Esophagus muscularis mucosa (tissue), 4 donors: ENCODE measurements at places on chromosomes 12 and 14. TPM values are rescaled to one million over a fixed set of nuclear protein-coding genes. Genes with fewer than 3 reads are reported as not detected.
A peak's percentile ranks its signal among the peaks of the same experiment; 100 is the strongest.

DNA sequence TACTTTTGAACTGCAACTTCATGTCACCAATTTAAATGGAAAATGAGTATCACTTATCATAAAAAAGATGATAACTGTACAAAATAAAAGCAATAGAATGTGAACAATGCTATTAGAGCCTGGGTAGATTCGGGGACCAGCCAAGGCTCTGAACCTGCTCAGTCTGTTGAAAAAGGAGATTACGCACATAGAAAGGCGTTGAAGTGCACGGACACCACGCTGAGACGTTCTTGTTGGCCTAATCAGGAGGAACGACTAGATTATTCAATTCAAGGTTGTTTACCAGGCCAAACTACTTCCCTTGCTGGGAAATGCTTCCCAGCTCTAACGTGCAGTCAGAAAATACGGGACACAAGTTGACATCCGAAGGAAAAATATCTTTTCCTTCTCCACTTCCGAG, 23.5 kb upstream of the BDKRB1 start:
- H3K36me3 ChIP-seq, result no peaks in the 10 kb centered on the region
- no peak for DNase-seq
- no peaks in the 10 kb centered on the region for H3K27me3 ChIP-seq
- H3K4me1 ChIP-seq, result peaks cover 29% of the 10 kb centered on the region
- H3K27ac ChIP-seq, result no peak overlapping the region
- no peak overlapping the region for H3K4me3 ChIP-seq

DNA sequence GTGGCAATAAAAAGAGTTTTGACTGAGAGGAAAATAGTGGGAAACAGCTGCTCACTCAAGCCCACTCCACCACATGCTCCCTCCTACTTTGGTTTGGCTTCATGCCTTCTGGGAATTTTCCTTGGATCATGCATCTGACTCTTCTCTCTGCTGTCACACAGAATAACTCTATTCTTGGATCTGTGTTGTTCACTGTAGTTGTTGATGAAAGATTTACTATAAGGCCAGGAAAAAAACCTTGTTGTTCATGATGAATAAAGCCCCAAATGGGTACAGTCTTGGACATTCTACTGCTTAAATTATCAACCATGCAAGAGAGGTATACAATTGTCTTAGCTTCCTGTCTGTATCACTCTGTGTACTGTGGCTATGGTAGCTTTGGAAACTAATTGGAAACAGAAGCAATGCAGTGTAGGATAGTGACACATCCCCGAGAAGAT, 70.5 kb downstream of the TMX1 start:
- no peaks in the 10 kb centered on the region for H3K27me3 ChIP-seq
- no peak overlapping the region for H3K4me3 ChIP-seq
- no peak overlapping the region for H3K27ac ChIP-seq
- peaks cover 18% of the 10 kb centered on the region for H3K4me1 ChIP-seq
- DNase-seq, result peak; percentile 82

DNA sequence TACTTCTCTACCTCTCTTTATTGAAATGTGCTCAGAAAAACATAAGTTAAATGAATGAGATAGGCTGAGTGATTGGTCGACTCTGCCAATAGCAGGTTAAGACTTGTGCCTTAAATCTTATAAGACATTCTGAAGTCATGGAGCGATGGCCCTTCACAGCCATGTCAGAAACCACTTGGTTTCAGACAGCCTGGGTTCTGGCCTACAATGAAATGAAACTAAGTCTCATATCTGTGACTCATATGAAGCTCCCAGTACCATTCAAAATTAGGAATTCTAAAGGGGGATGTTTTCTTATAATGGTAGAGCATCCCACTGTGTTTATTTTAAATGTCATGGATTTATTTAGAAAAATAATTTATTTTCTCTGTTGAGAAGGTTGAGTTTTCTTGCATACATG, 42.6 kb downstream of the PLXNC1 start:
- DNase-seq, result no peak
- no peak overlapping the region for H3K4me3 ChIP-seq
- no peak overlapping the region for H3K27ac ChIP-seq
- H3K4me1 ChIP-seq, result peaks cover 4% of the 10 kb centered on the region
- no peaks in the 10 kb centered on the region for H3K36me3 ChIP-seq

GRCh38 chr12:121576851-121577391, 3.9 kb downstream of the KDM2B start:
- peak overlapping the region; percentile 91 for H3K27ac ChIP-seq
- no peaks in the 10 kb centered on the region for H3K27me3 ChIP-seq
- no peak for DNase-seq
- no peaks in the 10 kb centered on the region for H3K36me3 ChIP-seq
- H3K4me1 ChIP-seq, result peaks cover 36% of the 10 kb centered on the region
- H3K4me3 ChIP-seq, result no peak overlapping the region

DNA sequence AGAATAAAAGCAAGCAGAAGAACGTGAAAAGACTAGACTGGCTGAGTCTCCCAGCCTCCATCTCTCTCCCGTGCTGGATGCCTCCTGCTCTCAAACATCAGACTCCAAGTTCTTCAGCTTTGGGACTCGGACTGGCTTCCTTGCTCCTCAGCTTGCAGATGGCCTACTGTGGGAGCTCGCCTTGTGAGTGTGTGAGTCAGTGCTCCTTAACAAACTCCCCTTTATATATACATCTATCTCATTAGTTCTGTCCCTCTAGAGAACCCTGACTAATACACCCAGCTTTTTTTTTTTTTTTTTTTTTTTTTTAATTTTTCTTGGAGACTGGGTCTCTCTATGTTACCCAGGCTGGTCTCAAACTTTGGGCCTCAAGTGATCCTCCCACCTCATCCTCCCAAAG, 46.9 kb downstream of the ACTN1 start:
- H3K4me3 ChIP-seq, result peak overlapping the region; percentile 9
- H3K27me3 ChIP-seq, result no peaks in the 10 kb centered on the region
- H3K27ac ChIP-seq, result peak overlapping the region; percentile 97
- H3K36me3 ChIP-seq, result no peaks in the 10 kb centered on the region
- peaks cover 100% of the 10 kb centered on the region for H3K4me1 ChIP-seq

DNA sequence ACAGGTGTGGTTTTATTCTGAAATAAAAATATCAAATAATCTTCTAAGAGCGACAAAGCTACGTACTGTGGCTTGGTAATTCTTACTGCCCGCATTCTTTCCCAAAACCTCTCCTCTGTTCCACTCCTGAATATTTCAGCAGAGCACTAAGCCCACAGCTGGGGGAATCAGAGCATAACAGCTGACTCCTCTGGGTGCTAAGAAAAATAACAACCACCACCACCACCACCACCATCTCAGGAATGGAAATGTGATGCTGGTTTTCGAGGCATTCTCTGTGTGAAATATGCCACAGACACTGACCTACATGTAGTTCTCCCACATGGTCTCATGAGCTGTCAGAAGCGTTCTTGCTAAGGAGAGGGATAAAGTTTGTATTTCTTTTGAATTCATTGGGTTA, 183.7 kb downstream of the BMP4 start:
- H3K36me3 ChIP-seq, result no peaks in the 10 kb centered on the region
- H3K4me1 ChIP-seq, result no peaks in the 10 kb centered on the region
- DNase-seq, result no peak
- H3K27ac ChIP-seq, result no peak overlapping the region
- H3K4me3 ChIP-seq, result no peak overlapping the region
- no peaks in the 10 kb centered on the region for H3K27me3 ChIP-seq

DNA sequence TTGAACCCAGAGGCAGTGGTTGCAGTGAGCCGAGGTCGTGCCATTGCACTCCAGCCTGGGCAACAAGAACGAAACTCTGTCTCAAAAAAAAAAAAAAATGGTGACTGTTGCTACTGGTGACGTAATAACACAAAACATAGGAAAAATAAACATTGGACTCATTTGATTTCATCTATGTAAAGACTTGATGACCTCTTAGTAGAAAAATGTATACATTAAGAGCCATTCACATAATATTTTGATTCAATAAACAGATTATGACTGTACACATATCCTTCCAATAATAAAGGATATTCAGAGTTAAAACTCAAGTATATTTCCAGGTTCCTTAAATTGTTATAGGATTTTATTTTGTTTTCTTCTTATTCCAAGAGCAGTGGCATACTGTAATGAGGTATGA, 65.7 kb upstream of the AEBP2 start:
- peaks cover 12% of the 10 kb centered on the region for H3K4me1 ChIP-seq
- peaks cover 42% of the 10 kb centered on the region for H3K36me3 ChIP-seq
- no peak for DNase-seq
- no peak overlapping the region for H3K27ac ChIP-seq
- no peak overlapping the region for H3K4me3 ChIP-seq
- H3K27me3 ChIP-seq, result no peaks in the 10 kb centered on the region

- no peak overlapping the region for H3K4me3 ChIP-seq
- no peak overlapping the region for H3K27ac ChIP-seq
- no peaks in the 10 kb centered on the region for H3K4me1 ChIP-seq
- H3K27me3 ChIP-seq, result no peaks in the 10 kb centered on the region
- no peak for DNase-seq
Measured at GRCh38 chr12:83210933-83211332, 524.2 kb downstream of the TMTC2 start.

DNA sequence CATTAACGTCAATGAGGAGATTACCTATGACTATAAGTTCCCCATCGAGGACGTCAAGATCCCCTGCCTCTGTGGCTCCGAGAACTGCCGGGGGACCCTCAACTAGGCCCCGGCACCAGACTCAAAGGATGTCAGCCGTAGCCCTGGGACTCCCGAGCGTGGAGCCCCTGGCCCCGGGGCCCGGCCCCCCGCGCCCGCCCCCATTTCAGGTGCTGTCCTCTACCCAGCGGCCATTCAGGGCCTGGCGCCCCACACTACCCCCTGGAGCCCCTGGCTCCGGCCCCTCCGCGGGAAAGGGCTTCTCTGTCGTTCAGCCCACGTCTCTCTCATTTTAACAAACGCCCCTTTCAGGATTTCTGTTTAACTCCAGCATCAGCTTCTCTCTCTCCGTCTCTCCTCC, 26.3 kb downstream of the SETD1B start:
- H3K36me3 ChIP-seq, result peaks cover 78% of the 10 kb centered on the region
- no peak overlapping the region for H3K4me3 ChIP-seq
- H3K27ac ChIP-seq, result no peak overlapping the region
- H3K4me1 ChIP-seq, result peaks cover 9% of the 10 kb centered on the region
- no peaks in the 10 kb centered on the region for H3K27me3 ChIP-seq
- no peak for DNase-seq

GRCh38 chr14:20614038-20614840, 23.1 kb upstream of the RNASE12 start:
- H3K36me3 ChIP-seq, result no peaks in the 10 kb centered on the region
- DNase-seq, result no peak
- peak overlapping the region; percentile 51 for H3K4me3 ChIP-seq
- H3K27me3 ChIP-seq, result no peaks in the 10 kb centered on the region
- peak overlapping the region; percentile 80 for H3K27ac ChIP-seq

DNA sequence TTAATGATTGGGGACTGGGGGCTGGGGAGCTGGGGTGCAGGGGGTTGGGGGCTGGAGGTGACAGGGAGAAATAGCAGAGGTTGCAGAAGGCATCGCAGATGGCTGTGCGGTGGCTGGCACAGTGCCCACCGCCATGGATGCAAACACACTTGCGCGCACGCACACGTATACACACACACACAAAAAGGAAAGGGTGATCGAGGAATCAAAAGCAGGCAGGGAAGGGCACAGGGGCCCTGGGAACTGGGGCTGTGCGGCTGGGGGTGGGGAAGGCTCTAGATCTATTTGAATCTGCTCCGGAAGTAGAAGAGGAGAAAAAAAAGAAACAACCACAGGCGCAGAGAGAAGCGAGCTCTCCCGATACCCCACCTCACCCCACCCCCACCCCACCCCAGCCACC, 39.4 kb downstream of the ZFHX2 start:
- H3K27me3 ChIP-seq, result no peaks in the 10 kb centered on the region
- H3K36me3 ChIP-seq, result no peaks in the 10 kb centered on the region
- H3K4me3 ChIP-seq, result peak overlapping the region; percentile 30
- no peaks in the 10 kb centered on the region for H3K4me1 ChIP-seq
- no peak overlapping the region for H3K27ac ChIP-seq

- H3K36me3 ChIP-seq, result no peaks in the 10 kb centered on the region
- peaks cover 4% of the 10 kb centered on the region for H3K4me1 ChIP-seq
- no peaks in the 10 kb centered on the region for H3K27me3 ChIP-seq
- H3K27ac ChIP-seq, result no peak overlapping the region
- no peak for DNase-seq
- H3K4me3 ChIP-seq, result no peak overlapping the region
Measured at GRCh38 chr12:89138048-89138852, 214.1 kb downstream of the DUSP6 start.

- H3K27me3 ChIP-seq, result no peaks in the 10 kb centered on the region
- H3K4me1 ChIP-seq, result peaks cover 33% of the 10 kb centered on the region
- H3K27ac ChIP-seq, result no peak overlapping the region
- no peaks in the 10 kb centered on the region for H3K36me3 ChIP-seq
- no peak overlapping the region for H3K4me3 ChIP-seq
Measured at GRCh38 chr12:95605087-95605486, 53.8 kb upstream of the USP44 start.

DNA sequence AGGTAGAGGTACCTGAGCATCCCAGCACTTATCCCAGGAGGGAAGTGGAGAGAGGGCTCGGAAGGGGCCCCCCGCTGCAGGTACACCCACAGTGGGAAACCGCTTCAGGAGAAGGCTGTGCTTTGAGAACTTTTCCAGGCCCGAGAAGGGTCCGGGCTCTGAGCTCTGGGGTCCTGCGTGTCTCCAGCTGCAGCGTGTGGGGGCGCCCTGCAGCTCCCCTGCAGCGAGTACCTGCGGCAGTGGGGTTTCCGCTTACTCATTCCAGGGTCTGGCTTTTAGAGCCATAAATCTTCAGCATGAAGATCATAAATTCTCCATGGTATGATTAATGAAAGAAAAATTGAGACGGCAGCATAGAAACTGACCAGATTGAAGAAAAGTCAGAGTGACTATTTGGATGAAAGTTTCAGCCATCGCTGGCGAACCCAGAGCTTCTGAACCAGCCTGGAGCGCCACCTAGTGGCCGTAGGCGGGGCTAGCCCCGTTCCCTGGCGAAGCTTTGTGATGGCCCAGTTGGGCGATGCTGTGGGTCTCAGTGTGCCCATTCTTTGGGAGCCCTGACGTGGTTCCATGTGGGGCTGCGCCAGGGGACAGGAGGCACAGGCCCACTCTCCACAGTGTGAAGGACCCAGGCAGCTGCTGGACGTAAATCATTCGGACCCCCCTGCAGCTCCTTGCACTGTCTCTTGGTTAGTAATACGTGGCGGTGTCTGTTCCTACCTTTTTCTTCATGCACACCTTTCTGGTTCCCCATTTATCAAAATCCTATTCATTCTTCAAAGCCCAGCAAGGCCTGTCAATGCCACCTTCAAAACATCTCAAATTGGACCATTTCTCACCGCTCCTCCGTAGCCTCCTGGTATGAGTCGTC, 198.2 kb downstream of the TSPAN9 start:
- H3K27me3 ChIP-seq, result no peaks in the 10 kb centered on the region
- H3K36me3 ChIP-seq, result peaks cover 14% of the 10 kb centered on the region
- H3K27ac ChIP-seq, result no peak overlapping the region
- no peak for DNase-seq
- peaks cover 40% of the 10 kb centered on the region for H3K4me1 ChIP-seq
- no peak overlapping the region for H3K4me3 ChIP-seq

DNA sequence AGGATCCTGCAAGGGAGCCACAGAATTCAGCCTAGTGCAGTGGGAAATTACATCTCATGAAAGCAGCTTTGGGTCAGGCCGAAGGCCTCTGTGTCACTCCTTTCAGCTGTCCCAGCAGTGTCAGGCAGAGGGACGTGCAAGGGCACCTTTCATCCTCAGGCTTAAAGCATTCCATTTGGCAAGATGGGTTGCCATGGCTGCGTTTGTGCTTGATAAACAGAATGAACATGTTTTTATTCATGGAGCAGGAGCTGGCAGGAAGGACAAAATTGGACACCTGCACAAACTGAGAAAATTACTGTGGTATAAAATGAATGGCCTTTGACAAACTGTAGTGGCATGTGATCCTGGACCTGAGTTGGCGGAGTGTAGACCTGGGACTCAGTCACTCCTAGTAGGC, 29.4 kb downstream of the ACAD10 start:
- H3K4me3 ChIP-seq, result no peak overlapping the region

GRCh38 chr12:79183926-79184325, 319.4 kb downstream of the SYT1 start:
- DNase-seq, result no peak
- H3K4me3 ChIP-seq, result no peak overlapping the region
- H3K36me3 ChIP-seq, result no peaks in the 10 kb centered on the region
- H3K27me3 ChIP-seq, result no peaks in the 10 kb centered on the region

Gene BBOF1
- total RNA-seq, result 10.6 TPM

Gene COX8C
- total RNA-seq, result not detected

Gene DNAJC22
- total RNA-seq, result 0.17 TPM
